Astrocyte (in vitro differentiated cells and primary cell): ENCODE measurements at places on chromosomes 3 and 15. TPM values are rescaled to one million over a fixed set of nuclear protein-coding genes. Genes with fewer than 3 reads are reported as not detected.

Gene ST8SIA2
- total RNA-seq, result 8.6 and 9.0 TPM in 2 replicates

DNA sequence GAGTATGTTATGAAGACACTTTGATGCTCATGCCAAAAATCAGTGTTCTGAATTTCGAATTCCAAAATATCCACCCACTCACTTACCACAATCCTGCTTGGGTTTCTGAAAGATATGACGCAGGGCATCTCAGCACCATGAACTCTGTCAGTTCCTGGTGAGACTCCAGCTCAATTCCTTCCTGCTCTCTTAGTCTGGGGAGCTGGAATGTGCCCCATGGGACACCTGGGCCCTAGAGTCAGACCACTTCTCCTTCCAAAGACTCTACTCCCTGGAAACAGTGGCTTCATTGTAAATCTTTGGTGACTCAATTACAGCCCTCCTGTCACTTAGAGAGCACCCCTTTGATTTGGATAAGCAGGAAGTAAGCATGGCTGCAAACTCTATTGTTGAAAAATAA, 50.5 kb downstream of the CD86 start:
- H3K27me3 ChIP-seq, result no peaks in the 10 kb centered on the region
- H3K4me1 ChIP-seq, result no peaks in the 10 kb centered on the region
- peak; percentile 46 for DNase-seq
- H3K27ac ChIP-seq, result no peak overlapping the region
- H3K4me3 ChIP-seq, result no peak overlapping the region
- no peaks in the 10 kb centered on the region for H3K36me3 ChIP-seq

GRCh38 chr3:45922950-45923590, 20.2 kb upstream of the CXCR6 start:
- H3K4me1 ChIP-seq, result peaks cover 8% of the 10 kb centered on the region
- H3K27ac ChIP-seq, result no peak overlapping the region

Gene DAPK2
- total RNA-seq, result 0.52 and 0.60 TPM in 2 replicates
